ENCODE measurements at places on chromosomes 1 and 21.

- no peak for DNase-seq
Observed at GRCh38 chr1:213295860-213296259, 244.8 kb downstream of the RPS6KC1 start.

DNA sequence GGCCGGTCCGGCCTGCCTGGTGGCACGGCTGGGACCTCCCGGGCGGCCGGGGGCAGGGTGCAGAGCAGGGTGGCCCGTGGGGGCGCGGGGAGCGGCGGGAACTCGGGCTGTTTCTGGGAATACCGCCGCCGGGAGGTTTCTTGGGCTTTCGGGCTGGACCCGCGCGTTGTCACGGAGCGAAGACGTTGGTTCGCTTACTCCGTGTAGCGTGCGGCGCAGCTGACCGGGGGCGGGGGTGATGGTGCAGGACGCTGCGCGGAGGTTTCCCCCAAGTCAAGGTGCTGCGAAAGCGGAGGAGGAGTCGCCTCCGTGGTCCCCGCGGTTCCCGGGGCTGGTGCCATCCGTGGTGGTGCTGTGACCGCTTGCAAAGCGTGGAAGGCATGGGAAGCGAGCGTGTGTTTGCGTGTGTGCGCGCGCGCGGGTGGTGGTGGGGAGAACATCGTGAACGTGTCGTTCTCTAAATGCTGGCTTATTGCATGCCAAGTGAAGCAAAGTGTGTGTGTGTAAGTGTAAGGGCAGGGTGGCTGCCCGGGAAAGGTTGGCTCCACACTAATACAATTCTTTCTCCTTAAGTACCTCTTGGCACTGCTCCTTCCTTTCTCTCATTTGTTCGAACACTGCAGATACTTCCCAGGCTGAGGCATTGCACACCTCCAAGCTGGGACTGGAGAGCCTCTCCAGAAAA is 1.1 kb downstream of the RYR2 start:
- DNase-seq: no peak

DNA sequence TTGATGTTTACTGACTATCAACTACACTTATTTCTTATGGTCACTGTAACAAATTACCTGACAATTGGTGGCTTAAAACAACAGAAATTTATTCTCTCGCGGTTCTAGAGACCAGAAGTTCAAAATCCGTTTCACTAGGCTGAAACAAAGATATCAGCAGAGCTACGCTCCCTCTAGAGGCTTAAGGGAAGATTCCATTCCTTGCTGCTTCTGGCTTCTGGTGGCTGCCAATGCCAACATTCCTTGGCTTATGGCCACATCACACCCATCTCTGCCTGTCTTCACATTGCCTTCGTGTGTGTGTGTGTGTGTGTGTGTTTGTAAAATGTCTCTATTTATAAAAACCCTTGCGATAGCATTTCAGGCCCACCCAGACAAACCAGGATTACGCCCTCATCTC is 66.4 kb downstream of the LMX1A start:
- no peak for DNase-seq

GRCh38 chr1:68826836-68827235 is 330.0 kb upstream of the DEPDC1 start:
- no peak for DNase-seq

DNA sequence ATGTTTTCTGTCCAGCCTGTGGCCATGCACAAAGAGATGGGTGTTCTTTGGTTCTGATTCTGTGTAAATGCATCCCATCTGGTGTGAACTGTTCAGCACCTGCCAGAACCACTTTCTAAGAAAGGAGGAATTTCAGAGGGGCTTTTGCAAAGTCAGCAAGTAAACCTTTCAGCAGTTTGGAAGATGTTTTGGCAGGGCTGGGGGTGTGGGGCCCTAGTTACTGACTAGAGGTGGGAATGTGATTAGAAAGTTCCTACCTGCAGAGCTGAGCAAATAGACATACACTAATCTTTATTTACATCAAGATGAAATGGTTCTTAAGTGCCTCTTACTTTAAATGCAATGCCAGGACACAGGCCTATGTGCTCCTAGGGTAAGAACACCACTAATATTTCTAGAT is 378.1 kb upstream of the USP24 start:
- DNase-seq: no peak

- no peak for DNase-seq
Observed at GRCh38 chr1:51175278-51175677, 60.8 kb upstream of the RNF11 start.

DNA sequence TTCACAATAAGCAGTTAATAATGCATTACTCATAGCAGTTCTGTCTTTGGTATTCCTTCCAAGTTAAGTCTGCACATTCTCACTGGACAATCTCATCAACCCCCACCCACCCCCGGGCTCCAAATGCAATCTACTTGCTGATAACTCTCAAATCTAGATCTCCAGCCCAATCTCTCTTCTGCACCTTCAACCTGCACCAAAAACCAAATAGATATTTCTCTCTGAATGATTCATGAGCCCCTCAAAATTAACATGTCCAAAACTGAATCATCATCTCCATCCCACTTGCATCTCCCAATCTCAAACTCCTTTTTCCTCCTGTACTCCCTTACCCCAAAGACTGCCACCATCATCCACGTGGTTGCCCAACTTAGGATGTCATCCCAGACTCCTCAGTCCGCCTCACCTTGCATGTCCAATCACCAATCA is 2.7 kb downstream of the DOCK7 start:
- no peak for DNase-seq

GRCh38 chr1:4058706-4059105 is 158.6 kb upstream of the C1orf174 start:
- DNase-seq: no peak

- DNase-seq: peak; percentile 34
Observed at GRCh38 chr1:84442256-84442655, 36.8 kb upstream of the RPF1 start.

GRCh38 chr1:10288029-10288615 is 77.8 kb downstream of the KIF1B start:
- no peak for DNase-seq

DNA sequence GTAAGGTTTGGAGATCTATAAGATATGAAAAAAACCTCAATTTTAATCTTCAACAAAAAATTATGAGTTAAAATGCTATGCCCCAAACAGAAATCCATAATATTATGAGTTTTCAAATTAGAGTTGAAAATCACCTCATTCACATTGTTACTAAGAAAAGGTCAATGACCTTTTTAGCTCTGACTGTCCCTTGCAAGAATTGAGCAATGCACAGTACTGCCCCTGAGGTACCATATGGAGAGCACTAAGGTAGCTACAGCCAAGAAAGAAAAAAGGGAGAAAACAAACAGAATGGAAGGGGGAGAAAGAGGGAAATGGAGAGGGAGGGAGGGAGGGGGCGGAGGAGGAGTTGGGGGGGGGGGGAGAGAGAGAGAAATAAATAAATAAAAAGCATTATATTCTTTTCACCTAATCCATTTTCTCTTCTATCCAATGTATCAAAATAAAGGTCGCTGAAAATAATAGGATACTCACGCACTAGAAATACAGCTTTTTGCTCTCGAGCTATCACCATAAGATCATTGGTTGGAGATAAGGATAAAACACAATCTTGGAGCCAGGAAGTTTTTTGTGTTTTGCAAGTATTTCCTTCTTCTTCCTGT is 58.8 kb downstream of the RAB3GAP2 start:
- no peak for DNase-seq
